Small intestine (tissue), 16 donors: ENCODE measurements at places on chromosomes 4 and X. TPM values are rescaled to one million over a fixed set of nuclear protein-coding genes. Genes with fewer than 3 reads are reported as not detected.

The HOPX gene
- 8.6 TPM for polyA plus RNA-seq

GRCh38 chrX:154742613-154743012 lies 8.3 kb downstream of the GAB3 start:
- DNase-seq = no peak

- DNase-seq = peak; percentile 50
Observed at GRCh38 chr4:185096032-185096653, 46.9 kb upstream of the SLC25A4 start.

The TMEM150C gene
- 2.0 TPM for polyA plus RNA-seq

The DDX60 gene
- polyA plus RNA-seq = 19.6 TPM

The FAM47A gene
- polyA plus RNA-seq = not detected
